ENCODE measurements at places on chromosomes 1 and 21.

- DNase-seq, result no peak
Observed at GRCh38 chr1:196960854-196961253, 16.5 kb upstream of the CFHR5 start.

GRCh38 chr1:19046972-19047731 lies 90.7 kb upstream of the IFFO2 start:
- no peak for DNase-seq

DNA sequence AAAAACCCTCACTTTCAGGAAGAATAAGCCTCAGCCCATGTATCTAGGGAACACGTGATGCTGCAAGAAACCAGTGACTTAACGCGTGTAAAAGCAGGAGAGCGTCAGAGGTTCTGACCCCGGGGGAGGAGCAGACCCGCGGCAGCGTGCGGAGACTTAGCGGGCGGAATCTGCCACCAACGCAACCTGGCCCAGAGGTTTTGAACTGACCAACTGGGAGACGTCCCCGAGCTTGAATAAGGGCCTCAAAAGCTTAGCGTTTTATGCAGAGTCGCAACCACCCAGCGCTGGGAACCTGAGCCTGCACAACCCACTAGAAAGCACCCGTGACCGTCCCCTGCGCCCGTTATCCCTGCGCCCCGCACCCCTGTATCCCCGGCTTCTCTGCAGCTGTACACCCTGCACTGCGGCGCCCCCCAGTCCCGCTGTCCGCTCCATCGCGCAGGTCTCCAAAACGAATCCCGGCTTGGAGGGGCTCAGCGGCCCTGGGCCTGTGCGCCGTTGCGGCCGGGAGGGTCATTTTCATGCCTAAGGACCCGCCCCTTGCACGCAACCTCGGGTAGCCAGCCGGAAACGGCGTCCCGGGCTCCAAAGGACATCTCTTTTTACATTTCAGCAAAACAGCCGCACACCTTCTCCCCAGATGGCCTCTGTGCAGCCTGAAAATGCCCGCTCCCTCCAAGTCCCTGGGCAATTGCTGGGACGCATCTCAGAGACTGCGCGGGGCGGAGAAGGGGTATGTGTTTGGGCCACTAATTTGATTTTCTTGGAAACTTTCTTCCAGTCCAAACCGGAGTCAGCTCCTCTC lies 29.4 kb upstream of the TRIM17 start:
- no peak for DNase-seq

GRCh38 chr1:193931356-193931755 lies 744.9 kb upstream of the B3GALT2 start:
- DNase-seq, result no peak

- DNase-seq, result no peak
Observed at GRCh38 chr1:186828611-186829454, at the start of gene PLA2G4A. Gene PLA2G4A, plus strand, starts transcription at chr1:186828949. Its CDS starts 25,406 bp downstream, at chr1:186854355.

DNA sequence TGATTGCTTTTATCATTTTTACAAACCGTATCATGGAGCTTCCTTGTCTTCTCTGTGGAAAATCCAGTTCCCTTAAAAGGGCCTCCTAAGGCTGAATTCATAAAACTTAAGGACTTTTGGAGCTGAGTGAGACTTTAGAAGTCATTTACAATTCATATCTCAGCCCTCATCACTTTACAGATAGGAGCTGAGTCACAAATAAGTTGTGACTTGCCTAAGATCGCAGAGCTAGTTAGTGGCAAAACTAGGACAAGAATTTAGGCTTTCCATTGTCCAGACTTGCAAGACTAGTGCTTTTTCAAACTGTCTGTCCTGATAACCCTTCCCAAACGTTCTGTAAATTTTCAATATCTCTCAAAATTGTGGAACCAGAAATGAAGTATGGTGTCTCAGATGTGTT lies 37.3 kb downstream of the C1orf21 start:
- no peak for DNase-seq

DNA sequence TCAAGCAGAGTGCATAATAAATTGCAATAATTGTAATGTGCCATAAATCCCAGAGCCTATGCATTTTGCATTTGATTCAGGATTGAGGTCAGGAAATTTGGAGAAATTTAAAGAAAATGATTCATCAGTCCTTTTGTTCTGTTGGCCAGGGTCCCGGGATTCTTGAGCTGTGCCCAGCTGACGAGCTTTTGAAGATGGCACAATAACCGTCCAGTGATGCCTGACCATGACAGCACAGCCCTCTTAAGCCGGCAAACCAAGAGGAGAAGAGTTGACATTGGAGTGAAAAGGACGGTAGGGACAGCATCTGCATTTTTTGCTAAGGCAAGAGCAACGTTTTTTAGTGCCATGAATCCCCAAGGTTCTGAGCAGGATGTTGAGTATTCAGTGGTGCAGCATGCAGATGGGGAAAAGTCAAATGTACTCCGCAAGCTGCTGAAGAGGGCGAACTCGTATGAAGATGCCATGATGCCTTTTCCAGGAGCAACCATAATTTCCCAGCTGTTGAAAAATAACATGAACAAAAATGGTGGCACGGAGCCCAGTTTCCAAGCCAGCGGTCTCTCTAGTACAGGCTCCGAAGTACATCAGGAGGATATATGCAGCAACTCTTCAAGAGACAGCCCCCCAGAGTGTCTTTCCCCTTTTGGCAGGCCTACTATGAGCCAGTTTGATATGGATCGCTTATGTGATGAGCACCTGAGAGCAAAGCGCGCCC lies 8.7 kb downstream of the PROX1 start:
- peak; percentile 35 for DNase-seq

- DNase-seq, result no peak
Observed at GRCh38 chr1:68230901-68231626, 1.3 kb downstream of the WLS start.

- DNase-seq, result no peak
Observed at GRCh38 chr1:99358770-99359169, 94.5 kb downstream of the PLPPR4 start.

DNA sequence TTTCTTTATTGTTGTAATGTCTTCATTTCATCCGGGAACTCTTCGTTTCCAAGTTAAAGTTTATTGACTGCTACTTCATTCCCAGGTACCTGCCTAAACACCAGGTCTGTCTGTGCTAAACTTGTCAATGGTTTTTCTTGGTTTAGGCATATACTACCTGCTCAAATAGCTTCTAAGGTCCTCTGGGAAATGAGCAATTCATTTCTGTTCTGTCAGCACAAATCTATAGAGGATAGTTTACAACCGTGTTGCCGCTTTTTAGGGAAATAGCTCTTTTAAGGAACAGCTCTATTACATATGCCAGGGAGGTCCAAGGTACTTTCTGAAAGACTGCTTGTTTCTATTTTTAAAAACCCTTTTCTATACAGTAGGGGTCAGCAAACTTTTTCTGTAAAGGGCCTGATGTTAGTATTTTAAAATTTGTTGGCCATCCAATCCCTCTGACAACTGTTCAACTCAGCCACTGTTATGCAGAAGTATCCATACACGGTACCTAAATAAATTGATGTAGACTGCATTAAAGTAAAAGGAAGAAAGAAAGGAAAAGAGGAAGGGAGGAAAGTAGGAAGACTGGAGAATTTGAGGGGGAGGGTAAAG lies 222.7 kb upstream of the PTBP2 start:
- no peak for DNase-seq

- no peak for DNase-seq
Observed at GRCh38 chr1:234627009-234627950, 17.3 kb upstream of the IRF2BP2 start.

DNA sequence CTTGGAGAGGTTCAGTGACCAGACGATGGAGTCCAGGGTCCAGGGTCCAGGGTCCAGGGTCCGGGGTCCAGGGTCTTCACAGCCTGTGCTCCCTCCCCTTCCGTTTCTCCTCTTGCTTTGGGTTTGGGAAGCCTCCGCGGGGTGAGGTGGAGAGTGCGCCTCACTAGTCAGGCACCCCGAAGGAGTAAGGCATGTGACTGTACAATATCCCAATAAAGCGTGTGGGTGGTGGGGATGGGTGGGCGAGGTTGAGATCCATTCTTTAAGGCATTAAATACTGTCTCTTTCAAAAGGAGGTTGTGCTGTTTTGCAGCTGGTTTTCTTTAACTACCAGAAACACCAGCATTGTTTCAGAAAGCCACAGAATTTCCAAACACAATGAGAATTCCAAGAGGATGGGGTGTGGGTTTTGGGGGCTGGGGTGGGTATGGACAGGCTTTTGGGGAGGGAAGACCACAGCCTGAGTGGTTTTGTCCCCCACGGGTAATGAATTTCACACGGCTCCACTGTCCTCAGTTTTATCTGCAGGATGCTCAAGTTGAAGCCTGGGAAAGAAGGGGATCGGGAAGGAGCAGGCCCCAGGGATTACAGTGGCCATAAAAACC lies 65.7 kb downstream of the KIF26B start:
- no peak for DNase-seq

GRCh38 chr1:223023863-223024262 lies 119.2 kb downstream of the TLR5 start:
- no peak for DNase-seq

- no peak for DNase-seq
Observed at GRCh38 chr1:151290709-151291303, 8.7 kb downstream of the ZNF687 start.

DNA sequence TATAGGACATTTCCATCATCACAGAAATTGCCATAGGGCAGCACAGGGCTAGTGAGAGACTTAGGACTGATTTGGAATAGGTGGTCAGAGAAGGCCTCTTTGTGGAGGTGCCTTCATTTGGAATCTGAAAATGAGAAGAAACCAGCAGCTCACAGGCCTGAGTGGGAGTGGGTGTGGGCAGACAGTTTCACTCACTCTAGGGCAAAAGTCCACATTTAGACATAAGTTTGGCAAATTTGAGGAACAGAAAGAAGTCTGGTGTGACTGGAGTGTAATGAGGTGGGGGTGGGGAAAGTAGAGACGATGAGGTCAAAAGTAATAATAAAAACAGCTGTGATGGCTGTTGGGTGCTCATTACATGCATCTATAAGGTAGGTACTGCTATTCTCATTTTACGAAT lies 22.4 kb upstream of the BCAR3 start:
- DNase-seq, result no peak

DNA sequence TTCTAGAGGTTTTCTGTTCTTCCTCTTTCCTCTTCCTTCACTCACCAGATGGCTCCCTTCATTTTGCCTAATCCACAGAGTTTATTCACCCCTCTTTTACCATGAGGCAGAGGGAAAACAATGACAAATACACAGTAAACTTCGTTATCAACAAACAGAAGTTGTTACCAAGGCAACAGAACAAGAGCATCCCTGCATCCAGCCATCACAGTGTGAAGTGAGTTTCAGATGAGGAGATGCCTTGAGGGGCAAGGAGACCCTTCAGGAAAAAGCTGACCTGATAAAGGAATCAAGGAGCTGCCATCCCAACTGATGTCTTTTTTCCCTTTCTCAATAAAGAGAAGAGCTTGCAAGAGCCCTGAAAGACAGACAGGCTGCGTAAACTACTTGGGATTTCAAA lies 195.3 kb downstream of the BRINP2 start:
- no peak for DNase-seq

- DNase-seq, result peak; percentile 85
Observed at GRCh38 chr1:15180189-15180588, 26.6 kb downstream of the TMEM51 start.

DNA sequence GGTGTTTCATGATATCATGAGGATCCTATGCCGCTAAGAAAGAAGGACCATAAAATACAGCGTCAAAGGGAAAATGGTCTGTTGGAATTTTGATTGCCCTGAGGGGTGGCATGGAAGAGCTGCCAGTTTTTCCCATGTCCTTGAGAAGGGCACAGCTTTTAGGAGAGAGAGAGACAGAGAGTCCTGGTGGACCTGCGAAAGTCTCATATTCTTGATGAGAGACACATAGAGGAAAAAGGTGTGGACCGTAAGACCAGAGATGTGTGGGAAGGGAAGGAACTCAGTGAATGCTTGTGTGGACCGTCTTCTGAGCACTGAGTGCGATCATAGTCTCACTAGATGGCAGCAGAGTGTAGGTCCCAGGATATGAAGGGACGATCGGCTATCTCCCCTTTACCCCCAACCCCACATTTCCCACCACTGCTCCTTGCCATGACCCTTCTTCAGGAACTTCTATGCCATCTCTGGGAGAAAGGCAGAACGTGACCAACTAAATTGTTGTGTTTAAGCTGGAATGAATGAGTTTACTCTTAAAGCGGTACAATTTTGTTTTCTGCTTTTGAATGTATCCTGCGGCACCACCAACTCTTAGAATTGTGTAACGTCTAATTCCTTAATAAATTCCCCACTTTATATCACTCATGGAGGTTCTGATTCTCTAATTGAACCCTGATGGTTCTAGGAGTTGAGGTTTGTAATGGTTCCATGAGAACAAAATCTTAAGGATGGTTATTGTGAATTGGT lies 117.7 kb downstream of the CTH start:
- DNase-seq, result peak; percentile 20

- DNase-seq, result no peak
Observed at GRCh38 chr1:58573705-58574591, 3.1 kb downstream of the TACSTD2 start.

- DNase-seq, result no peak
Observed at GRCh38 chr1:91015794-91016550, 5.9 kb downstream of the ZNF644 start.

DNA sequence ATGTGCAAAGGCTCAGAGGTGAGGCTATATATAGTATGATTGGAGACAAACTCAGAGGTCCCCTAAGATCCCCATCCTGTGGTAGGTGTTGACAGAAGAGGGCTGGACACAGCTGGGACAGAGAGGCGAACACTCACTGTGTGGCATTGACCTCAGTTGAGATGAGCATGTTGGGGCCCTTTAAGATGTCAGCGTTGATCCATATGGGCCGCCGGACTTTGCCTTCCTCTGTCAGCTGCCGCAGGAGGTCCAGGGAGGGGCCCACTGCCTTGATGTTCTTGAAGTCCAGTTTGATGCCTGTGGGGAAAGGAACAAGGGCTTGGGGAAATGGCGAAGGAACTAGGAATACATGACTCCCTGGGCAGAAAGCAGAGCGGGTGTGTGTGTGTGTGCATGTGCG lies 8.8 kb downstream of the FAM151A start:
- no peak for DNase-seq

- no peak for DNase-seq
Observed at GRCh38 chr1:174818014-174818616, 181.6 kb upstream of the CACYBP start.

DNA sequence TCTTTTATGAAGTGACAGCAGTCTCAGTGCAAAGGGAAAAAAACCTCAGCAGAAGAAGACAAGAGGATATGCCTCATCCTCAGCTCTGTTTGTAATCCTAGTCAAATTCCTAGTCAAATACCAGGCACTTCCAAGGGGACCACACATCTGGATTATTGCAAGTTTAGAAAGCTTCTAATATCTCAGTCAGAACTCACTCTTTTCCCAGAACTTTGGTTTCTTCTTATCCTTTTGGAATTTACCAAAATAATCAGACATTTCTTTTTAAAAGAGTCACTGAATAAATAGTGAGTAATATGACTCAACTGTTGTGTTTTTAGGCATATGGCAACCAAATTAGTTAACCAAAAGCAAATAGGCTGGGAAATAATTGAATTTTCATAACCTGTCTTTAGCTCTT lies 47.8 kb downstream of the PRRX1 start:
- DNase-seq, result no peak

Measured in anterior cingulate cortex (tissue), 58 donors.